Fibroblast of upper back skin (primary cell): ENCODE measurements at places on chromosomes 7 and 10.

GRCh38 chr10:84224411-84225028 lies 824 bp downstream of the LRIT2 start:
- no peak for DNase-seq

DNA sequence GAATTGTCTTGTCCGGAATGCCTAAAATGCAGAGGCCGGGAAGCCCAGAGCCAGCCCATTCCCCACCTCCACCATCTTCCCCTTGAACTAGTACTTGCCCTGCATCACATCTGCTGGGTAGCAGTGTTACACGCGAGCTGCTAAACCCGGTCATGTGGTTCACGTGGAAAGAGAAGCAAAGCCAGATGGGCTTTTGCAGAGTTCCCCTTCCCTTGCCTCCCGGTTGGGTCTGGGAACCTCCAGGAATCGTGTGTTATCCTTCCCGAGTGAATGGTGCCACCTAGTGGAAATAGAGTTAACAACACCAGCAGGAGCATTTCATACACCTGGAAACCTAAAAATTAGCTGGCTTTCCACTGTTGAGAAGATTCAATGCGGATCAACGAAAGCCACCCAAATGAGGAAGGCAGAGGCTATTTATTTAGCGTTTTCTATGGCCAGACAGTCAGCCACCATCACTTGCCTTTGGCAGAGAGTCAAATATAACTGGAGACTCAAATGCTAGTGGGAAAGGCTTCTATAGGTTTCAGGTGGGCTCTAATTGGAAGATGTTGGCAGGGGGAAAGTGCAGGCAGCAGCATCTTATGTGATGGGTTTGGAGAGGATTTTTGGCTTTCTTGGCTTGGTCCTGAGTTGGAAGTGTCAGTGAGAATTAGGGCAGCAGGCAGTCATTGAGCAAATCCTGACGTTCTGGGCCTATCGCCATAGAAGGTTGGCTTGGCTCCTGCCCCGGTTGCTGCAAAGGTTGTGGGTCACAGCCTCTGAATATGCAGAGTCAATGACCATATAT lies 12.9 kb upstream of the DENND2A start:
- peak; percentile 84 for DNase-seq

GRCh38 chr7:159094023-159094740 lies 50.5 kb downstream of the VIPR2 start:
- DNase-seq: no peak

DNA sequence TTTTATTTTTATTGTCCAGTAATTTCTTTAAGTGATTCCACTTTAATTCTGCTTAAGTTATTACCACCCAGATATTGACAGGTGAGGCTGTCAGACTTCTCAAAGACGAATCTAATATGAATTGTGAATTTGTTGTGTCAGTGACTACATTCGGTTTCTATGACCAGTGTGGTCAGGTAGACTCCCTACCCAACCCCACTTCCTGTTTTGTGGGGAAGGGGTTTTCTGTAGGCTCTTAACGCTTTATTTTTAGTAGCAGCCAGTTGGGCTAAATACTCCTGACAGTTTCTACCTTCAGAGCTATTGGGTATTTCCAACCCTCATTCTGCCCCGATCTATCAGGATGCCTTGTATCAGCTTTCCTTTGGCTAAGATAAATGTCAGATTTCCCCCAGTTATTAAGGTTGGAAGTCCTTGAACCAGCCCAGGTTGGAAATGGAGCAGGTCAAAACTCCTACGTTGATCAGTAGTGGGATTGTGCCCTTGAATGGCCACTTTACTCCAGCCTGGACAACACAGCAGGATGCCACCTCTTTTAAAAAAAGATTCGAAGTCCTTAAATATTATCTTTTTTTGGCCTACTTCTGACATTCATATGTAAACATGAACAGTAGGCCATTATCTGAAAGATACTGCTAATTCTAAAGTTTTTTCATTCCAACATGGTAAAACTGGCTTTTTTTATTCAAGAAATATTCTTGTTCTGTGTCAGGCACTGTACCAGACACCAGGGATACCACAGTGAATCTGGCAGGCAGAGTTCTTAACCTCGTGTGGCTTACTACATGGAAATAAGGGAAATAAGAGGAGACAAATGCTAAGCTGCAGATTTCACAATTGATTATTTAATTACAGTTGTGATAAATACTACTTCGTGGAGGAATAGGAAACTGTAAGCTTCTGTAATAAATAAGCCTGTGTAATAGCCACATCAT lies 133.3 kb upstream of the SAMD8 start:
- DNase-seq: no peak

DNA sequence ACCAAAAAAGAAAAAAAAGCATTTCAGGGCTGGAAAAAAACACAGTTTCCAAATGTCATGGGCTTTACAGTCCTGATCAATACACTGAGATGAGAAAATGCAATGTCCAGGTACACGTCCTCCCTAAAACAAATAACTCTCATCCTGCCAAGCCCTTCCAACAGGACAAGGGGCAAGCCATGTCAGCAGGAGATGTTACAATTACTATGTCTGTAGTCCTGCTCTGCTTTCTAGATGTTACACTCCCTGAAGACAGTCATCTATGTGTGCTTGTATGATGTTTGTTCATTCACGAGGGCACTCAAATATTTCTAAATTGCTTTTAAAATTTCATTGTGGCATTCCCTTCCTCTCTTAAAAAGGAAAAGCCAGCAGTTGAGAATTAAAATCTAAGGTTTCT lies 103.2 kb downstream of the SORBS1 start:
- no peak for DNase-seq

DNA sequence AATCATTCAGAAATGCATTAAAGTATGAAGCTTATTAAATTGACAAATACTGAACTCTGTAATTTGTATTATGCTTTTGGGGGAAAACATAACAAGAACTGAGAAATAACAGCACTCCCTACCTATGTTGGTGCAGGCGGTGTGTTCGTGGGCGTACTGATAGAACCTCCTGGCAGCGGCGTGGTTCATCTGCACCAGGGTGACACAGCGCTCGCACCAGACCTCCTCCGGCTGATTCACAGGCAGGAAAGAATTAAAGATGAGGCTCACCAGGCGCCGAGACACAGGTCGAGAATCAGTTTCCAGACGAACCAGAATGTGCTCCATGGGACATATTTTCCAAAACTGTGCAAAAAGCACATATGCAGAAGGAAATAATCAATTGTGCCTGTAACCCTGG lies 40.2 kb downstream of the NCAPG2 start:
- DNase-seq: no peak

GRCh38 chr7:22561321-22561811 lies 61.4 kb upstream of the STEAP1B start:
- DNase-seq: peak; percentile 100

DNA sequence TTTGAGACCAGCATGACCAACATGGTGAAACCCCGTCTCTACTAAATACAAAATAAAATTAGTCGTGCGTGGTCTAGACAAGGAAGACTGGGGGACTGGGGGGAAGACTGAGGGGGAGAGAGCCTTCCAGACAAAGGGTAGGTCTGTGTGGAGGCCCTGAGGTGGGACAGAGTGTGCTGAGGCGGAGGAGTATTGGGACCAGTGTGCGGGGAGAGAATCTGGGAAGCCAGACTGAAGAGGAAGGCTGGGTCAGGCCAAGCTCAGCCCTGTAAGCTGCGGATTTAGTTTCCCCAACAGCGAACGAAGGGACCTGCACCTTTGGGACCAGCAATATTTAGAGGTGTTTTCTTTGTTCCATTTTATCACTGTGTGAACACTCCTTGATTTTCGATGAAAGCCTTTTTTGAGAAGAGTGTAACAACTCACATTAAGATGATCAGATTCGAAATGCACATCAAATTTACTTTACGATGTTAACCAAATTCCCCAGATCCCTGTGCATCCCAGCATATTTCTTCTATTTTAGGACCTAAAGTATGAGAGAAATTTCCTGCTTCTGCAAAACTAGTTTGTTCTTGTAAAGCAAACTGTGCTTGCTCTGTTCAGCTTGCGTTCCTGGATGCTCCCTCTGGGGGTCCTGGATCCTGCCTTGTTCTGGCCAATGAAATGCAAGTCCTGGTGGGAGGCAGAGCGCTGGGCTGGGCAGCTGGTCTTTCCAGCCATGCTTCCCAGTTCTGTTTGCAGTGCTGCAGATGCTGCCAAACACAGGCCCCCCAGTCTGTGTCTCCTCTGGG lies 39.4 kb downstream of the PLAU start:
- DNase-seq: peak; percentile 75

- DNase-seq: no peak
Measured at GRCh38 chr10:101759309-101760247, 16.3 kb downstream of the FGF8 start.

DNA sequence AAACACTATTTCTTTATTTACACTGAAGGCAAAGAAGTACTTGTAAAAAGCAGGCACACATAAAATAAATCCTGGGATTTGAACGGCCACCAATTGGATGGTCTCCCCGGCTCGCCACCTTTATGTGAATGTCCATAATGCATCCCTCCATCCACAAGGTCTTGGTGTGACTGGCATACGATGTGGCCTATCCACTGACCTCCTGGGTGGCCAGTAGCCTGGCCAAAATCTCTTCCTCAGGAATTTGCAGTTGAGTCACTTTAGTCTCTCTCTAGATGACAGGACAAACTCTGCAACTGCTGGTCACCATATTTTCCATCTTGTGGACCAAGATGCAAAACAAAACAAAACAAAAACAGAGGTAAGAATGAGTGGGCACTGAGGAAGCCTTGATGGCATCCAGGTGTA lies 39.1 kb downstream of the CDK1 start:
- DNase-seq: no peak

GRCh38 chr7:106367664-106368063 lies 82.9 kb upstream of the NAMPT start:
- DNase-seq: no peak

- no peak for DNase-seq
Measured at GRCh38 chr10:76882245-76882644, 755.4 kb downstream of the KCNMA1 start.

- DNase-seq: no peak
Measured at GRCh38 chr10:35437829-35438228, 101.5 kb downstream of the CCNY start.

- no peak for DNase-seq
Measured at GRCh38 chr10:43172645-43173044, 34.4 kb downstream of the CSGALNACT2 start.

- no peak for DNase-seq
Measured at GRCh38 chr7:15688911-15689310, 2.4 kb upstream of the MEOX2 start.

DNA sequence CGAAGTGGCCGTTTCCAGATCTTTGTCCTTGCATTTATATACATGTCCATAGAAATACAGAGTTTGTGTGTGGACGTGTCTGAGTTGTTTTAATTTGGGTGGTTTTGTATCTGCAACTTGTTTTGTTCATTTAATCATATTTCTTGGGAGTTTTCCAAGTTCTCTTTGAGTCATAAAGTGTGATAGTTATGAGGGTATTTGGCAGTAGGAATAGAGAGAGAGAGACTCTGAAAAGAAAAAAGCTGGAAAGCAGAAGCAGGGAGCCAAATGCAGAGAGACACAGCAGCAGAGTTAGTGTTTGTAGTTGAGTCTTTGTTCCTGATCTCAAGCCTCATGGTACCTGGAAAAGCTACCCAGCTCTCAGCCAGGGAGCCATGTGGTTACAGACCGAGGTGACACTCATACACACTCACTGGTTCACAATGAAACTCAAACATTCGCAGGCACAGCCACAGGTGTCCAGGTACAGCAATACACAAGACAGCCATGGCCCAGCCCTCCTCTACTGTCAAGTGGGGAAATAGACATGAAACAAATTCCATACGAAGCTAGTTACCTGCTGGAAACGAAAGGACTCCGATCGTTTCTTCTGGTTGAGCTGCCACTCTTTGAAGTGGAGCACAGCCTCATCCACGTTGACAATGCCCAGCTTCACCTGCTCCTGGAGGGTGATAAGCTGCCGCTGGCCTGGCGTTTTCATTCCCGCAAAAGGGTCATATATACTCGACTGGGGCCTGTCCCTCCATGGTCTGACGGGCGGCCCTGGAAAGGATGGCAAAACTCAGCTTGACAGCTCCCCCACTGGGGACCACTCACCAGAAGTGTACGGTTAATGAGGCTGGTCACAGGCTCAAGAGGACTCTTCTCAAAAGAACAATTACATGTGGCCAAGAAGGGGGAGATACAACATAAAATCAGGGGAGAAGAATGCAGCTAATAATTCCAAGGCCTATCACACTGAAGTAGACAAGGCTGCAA lies 33.3 kb upstream of the TM9SF3 start:
- DNase-seq: peak; percentile 18

GRCh38 chr10:70564901-70565351 lies 37.6 kb downstream of the PRF1 start:
- DNase-seq: no peak

- DNase-seq: no peak
Measured at GRCh38 chr10:6012121-6012905, 35.0 kb upstream of the IL15RA start.

- no peak for DNase-seq
Measured at GRCh38 chr10:35246770-35247343, 89.5 kb upstream of the CCNY start.

GRCh38 chr10:31757386-31757791 lies 171.2 kb downstream of the ARHGAP12 start:
- no peak for DNase-seq

GRCh38 chr10:109037978-109038377 lies 885.3 kb downstream of the XPNPEP1 start:
- DNase-seq: no peak

- DNase-seq: no peak
Measured at GRCh38 chr10:90769946-90770841, 87.6 kb downstream of the HTR7 start.

DNA sequence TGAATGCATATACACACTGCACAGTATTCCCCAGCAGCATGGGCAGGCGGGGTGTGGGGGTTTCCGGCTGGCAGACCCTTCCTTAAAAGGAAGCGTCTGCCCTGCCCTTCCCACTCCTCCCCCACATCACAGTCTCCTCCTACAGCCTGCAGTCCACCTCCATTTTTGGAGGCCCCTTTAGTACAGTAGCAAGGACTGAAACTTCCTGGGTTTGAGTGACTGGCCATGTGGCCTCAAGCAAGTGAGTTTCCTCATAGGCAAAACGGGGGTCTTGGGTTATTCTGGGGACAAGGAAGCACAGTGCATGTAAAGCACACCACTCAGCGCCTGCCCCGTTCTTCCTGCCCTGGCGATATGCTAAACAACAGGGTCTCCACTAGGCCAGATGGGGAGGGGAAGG lies 62.1 kb upstream of the COL13A1 start:
- no peak for DNase-seq

GRCh38 chr7:13262929-13263530 lies 575.6 kb downstream of the ARL4A start:
- peak; percentile 50 for DNase-seq

DNA sequence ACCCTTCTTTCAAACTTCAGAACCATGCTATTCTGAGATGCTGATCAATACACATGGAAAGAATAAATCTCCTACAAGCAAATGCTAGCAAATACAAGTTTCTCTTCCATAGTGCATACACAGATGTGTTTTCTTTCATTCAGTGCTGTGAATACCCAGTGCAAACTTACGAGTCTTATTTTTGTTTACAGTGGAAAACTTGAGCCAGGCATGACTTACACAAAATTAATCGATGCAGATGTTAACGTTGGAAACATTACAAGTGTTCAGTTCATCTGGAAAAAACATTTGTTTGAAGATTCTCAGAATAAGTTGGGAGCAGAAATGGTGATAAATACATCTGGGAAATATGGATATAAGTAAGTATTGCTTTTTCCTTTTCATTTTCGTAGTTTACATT lies 48.8 kb downstream of the PNLIPRP3 start:
- no peak for DNase-seq

- DNase-seq: no peak
Measured at GRCh38 chr7:25565002-25565401, 336.7 kb upstream of the NPVF start.

GRCh38 chr7:3537210-3537875 lies 236.3 kb downstream of the SDK1 start:
- peak; percentile 18 for DNase-seq
